NCI-H1436 treated with DMSO at 0.1 percent for 48 hours (cell line): ENCODE measurements at places on chromosomes 1 and 21.

DNA sequence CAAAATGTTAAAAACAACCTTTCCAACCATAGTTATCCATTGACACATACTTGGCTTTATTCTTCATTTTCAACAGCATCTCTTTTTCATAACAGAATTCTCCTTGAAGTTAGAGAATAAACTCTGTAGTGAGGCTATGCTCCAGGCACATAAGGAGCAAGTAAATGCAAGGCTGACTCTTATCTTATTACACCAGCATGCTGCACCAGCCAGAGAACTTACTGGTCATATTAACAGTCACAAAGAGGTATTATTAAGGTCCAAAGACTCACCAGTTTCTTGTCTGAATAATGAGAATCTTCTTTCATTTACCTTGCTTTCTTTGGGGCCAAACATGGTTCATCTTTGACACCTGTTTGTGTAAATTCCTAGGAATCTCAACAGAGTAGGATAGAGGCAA is 71.3 kb upstream of the IVNS1ABP start:
- no peak for DNase-seq

- DNase-seq: no peak
These were observed 41.2 kb upstream of the CFAP298 start for GRCh38 chr21:32653326-32653901.

GRCh38 chr1:230264342-230264741 is 161.8 kb downstream of the PGBD5 start:
- no peak for DNase-seq

DNA sequence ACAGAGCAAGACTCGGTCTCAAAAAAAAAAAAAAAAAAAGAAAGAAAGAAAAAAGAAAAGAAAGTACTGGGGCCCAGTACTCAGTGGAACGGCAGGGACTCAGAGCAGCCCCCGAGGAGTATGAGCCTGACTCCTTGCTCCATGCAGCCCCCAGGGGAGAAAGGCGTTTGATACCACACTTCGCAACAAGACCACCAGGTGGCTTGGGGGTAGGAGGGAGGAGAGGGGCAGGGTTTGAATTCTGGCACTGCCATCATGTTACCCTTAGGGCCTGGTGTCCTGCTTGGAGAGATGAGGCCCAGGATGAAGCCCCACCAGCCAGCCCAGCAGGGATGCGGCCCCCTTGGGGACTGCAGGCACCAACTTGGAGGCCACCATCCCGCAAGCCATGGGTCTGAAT is 321.3 kb upstream of the VAMP3 start:
- DNase-seq: no peak

- DNase-seq: no peak
These were observed 43.6 kb downstream of the CD55 start for GRCh38 chr1:207365063-207365462.

- DNase-seq: no peak
These were observed 573 bp downstream of the C2CD4D start for GRCh38 chr1:151839082-151839412.

DNA sequence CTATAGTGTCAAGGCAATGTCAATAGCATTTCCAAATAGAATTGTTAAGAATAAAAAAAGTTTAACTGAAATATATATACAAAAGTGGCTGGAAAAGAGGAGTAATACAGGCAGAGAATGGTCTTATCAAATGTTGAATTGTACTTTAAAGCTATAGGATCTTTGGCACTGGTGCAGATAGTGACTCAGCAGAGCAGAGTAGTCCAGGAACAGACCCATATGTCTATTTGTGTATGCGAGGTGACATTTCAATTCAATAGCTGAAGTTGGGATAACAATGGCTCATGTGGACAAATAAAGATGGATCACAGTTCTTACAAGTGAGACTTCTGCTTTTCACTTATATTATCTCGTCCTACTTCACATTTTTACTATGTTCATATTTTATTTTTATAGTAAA is 543.0 kb upstream of the B3GALT2 start:
- no peak for DNase-seq

- no peak for DNase-seq
These were observed 60.4 kb downstream of the ARHGEF10L start for GRCh38 chr1:17599954-17600300.

- no peak for DNase-seq
These were observed 211.5 kb downstream of the LHX8 start for GRCh38 chr1:75345538-75346292.

GRCh38 chr1:33280091-33280661 is 23.9 kb downstream of the ZNF362 start:
- no peak for DNase-seq

GRCh38 chr1:181107711-181108110 is 19.2 kb downstream of the IER5 start:
- no peak for DNase-seq
